Naive thymus-derived CD4-positive, alpha-beta T cell (primary cell): ENCODE measurements at places on chromosomes 11 and 22. TPM values are rescaled to one million over a fixed set of nuclear protein-coding genes. Genes with fewer than 3 reads are reported as not detected.

Gene MTCH2
- 28.1 TPM for total RNA-seq

Gene RNASEH2C
- total RNA-seq, result 83.3 TPM

Gene MGAT3
- total RNA-seq, result 0.59 TPM

Gene C11orf91
- not detected for total RNA-seq

Gene CSNK2A3
- total RNA-seq, result 0.49 TPM
